ENCODE measurements at places on chromosomes 11 and 22. TPM values are rescaled to one million over a fixed set of nuclear protein-coding genes. Genes with fewer than 3 reads are reported as not detected.

DNA sequence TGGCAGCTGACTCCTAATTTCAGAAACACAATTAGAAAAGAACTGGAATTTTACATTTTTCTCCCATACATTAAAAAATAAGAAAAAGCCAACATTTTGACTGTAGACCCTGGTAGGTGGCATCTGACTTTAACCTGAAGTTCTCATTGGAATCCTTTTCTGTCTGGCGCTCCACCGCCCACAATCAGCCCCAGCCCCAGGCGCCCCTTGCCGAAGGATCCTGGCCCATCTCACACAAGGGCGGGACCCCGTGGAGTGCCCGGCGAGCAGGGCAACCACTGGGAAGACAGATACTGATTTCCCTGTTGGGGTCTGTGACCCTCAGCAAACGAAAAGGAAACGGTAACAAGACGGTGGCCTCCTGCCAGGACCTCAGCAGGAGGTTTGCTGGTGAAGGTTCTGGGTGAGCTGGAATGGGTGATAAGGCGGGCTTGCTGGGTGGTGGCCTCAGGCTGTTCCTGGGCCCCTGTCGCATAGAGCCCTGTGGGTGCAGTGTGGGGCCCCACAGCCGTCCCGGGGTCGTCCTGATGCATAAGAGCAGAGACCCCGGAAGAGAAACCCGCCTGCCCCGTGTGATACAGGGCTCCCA is 15.7 kb downstream of the TSPO start:
- no peak for DNase-seq

- DNase-seq: no peak
Measured at GRCh38 chr11:117409511-117409910, 81.9 kb downstream of the CEP164 start.

DNA sequence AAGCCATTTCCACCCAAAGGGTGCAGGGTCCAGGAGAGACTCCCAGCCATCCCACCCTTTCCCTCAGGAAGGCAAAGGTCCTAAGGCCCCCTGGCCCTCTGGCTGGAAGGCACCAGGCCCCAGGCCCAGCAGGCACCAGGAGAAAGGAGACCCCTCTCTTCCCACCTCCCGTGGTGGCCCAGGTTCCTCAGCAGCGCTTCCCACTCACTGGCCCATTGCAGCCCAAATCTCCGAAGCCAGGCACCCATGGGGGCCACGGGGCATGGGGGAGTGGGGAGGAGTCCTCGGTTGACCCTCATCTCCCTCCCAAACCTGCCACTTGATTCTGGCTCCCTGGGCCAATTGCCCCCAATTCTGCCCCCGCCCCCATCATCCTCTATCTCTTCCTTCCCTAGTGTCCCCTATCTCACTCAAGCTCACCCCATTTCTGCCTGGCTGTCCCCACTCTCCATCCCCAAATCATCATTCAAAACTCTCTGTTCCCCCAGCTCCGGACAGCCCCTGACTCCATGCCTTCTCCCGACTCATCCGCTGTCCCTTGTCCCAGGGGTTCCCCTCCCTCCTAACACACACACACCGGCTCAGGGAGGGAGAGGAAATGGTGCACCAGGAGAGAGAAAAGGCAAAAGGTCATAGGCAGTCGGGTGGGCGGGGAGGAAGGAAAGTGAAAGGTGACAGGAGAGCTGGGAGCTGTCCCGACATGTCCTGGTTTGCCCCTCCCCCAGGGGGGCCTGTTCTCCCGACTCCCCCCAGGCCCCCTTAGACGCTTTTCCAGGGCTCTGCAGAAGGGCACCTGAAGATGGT is 1.2 kb downstream of the LIF start:
- DNase-seq: no peak

DNA sequence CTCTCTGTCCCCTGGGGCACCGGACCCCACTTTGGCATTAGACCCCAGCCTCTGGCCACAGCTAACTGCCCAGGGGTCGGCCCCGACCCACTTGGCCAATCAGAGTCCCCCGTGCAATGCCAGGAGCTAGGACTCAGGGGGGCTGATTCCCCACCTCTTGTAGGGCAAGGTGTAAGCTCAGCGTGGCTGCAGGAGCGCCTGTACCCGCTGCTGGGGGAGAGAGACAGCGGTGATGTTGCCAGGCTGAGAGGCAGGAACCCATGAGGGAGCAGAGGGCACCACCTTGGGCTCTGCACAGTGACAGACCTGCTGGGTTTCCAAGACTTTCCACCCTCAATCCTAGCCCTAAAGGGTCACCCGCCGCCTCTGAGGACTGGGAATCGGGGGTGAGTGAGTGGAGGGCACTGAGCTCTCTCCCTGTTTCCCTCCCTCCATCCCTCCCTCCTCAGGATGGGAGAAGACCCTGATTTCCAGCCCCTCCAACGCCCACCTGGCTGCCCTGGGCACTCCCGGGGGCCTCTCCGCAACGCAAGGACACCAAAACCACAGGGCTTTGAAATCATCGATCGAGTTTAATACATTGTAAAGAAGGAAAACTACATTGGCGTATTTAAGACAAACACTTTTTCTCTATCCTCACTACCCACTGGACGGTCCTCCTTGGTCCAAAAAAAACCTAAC is 128.4 kb downstream of the ARHGAP8 start:
- DNase-seq: no peak

DNA sequence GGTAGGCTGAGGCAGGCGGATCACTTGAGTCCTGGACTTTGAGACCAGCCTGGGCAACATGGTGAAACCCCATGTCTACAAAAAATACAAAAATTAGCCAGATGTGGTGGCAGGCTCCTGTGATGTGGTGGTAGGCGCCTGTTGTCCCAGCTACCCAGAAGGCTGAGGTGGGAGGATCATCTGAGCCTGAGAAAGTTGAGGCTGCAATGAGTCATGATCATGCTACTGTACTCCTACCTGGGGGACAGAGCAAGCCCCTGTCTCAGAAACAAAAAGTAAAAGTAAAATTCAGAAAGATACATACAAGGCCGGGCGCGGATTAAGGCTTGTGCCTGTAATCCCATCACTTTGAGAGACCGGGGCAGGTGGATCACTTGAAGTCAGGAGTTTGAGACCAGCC is 6.3 kb downstream of the LDHAL6A start:
- DNase-seq: no peak

- no peak for DNase-seq
Measured at GRCh38 chr11:12013781-12014180, 5.4 kb upstream of the DKK3 start.

DNA sequence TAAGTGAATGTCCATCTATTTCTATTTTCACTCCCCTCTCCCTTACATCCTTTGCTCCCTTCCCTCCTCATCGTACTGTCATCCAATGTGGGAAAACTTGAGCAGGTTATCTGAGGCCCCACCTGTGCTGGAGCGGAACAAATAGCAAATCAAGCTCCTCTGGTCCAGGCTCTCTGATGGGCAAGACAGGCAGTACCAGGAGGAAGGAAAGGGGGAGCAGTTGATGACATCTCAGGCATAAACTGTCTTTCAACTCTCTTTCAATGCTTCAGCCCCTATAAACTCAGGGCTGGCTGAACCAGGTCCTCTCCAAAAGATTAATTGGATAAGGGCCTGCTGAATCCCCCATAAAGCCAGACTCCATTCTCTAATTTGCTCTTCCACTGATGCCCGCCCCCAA is 1.5 kb upstream of the CCKBR start:
- no peak for DNase-seq

APOA1 gene
- total RNA-seq: 4,257 TPM

APOL4 gene
- total RNA-seq: not detected

ART1 gene
- not detected for total RNA-seq

IGSF9B gene
- total RNA-seq: 3.8 TPM

ZBTB16 gene
- total RNA-seq: 154 TPM

DAGLA gene
- 7.5 TPM for total RNA-seq

OR6T1 gene
- total RNA-seq: not detected

Measured in Peyer's patch (tissue), 4 donors.